OCI-M1 (cell line): ENCODE measurements at places on chromosomes 7 and 10.

DNA sequence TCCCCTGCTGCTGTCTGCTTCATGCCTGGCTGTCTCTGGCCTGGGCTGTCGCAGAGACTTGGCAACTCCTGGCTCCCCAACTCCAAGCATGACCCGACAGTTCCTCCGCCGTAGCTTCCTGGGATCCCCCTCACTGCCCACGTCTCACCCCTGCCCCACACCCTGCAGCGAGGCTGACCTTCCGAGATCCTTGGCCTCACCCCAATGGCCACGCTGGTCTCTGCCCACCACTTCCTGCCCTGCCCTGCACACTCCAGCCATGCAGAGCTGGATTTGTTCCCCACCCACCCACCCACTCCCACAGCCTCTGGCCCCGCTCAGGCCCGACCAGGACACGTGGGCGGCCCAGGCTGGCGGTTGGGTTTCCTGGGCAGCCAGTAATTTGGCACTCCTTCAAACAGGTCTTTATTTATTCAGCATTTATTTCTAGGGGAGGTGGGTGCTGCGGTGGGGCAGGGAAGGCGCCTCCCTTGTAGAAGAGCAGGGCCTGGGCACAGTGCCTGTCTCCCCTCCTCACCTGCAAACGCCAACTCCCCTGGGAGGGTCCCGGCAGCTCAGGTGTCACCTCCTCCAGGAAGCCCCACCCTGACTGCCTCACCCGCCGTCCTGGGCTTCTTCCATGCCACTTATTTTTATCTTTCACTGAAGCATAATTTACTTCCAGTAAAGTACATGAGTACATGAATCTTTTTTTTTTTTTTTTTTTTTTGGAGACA is 25.5 kb downstream of the GTF2IRD1 start:
- DNase-seq: peak; percentile 51

DNA sequence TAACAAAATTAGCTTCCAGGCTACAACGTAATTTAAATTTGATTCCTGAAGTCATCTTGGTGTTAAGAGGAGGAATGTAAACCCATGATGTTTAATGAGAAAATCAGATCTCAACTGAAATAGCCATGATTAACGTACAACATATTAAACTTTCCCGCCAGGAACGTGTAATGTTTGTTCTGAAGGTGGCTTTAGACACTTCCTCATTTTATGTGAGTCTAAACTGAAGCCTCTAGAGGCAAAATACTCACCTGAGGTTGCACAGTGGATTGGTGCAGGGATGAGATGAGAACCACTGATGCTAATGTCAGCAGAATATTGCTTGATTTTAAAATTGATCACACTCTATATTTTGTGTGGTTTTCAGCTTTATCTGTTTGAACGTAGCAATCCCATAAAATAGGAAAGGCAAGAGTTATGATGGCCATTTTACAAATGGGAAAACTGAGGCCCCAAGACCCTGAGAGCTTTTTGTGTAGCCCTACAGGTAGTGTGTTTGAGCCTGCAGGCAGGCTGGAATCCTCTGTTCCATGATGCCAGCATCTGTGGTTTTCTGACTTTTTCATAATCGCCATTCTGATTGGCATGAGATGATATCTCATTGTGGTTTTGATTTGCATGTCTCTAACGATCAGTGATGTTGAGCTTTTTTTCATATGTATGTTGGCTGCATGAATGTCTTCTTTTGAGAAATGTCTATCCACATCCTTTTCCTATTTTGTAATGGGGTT is 243.7 kb upstream of the BMPER start:
- no peak for DNase-seq

DNA sequence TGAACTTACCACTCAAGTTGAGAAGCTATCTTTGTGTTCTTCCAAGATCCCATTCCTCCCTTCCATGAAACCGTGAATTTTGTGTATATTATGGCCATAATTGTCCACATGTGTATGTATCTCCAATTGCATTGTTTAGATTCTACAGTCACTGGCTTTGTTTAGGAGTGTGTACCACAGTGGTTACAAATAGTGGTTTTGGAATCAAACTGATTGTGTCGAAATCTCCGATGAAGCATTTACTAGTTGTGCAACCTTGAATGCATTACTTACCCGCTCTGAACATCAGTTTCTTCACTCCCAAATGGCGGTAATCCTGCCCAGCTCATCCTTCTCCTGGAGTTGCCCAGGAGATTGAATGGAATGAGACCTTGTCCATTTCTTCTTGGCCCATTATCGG is 145.0 kb upstream of the ZNF32 start:
- DNase-seq: no peak

- DNase-seq: no peak
Observed at GRCh38 chr10:94747137-94747536, 15.3 kb upstream of the CYP2C19 start.

DNA sequence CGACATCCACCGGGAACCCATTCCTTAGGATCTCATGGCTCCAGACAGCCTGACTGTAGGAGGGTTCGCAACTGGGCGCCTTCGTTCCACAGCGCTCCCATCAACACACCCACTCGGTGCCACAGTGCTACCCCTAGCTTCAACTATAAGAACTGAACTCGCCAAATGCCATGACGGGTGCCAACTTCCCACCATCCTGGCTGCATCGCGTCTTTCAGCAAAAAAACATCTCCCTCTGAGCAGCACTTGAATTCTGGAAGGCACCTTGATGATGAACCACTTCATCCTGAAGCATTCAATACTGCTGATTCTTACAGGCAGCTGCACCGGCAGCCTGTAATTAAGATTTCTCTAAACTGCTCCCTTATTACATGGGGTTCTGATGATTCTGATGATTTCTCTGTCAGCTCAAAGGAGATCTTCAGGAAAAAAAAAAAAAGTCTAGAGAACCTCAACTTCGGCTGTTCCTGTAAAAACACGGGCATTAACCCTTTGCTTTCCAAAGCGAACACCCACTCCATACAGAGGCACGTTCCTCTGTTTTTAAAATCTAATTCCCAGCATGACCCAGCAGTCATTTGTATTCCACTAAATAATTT is 1.3 kb downstream of the CYTH3 start:
- peak; percentile 25 for DNase-seq

DNA sequence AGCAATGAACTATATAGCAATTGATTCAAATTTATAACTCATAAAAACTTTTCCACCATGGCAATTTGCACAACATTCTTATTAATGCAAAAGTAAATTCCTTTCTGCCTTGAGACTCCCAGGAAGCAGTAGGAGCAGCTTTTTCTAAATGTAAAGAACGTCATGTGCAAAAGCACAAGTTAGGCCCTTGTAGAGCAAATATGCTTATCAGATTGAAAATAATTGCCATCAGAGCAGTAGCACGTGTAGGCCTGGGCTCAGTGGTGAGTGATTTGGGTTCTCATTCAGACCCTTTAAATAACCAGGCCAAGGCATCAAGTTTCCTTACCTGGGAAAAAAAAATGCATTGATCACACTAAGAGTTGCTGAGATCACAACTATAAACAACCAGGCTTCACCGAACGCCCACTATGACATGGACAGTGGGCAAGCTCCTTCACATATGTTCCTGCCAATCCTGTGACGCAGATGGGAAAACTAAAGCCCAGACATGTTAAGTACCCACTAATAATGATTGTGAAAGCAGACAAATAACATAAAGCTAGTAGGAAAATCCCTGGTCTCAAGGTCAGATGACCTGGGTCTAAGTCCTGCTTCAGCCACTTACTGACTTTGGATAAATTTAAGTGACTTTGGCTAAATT is 22.1 kb upstream of the SAR1A start:
- DNase-seq: no peak

- no peak for DNase-seq
Observed at GRCh38 chr7:124713086-124713485, 52.5 kb downstream of the GPR37 start.

GRCh38 chr10:79025199-79025832 is 43.5 kb upstream of the ZMIZ1 start:
- no peak for DNase-seq

- DNase-seq: no peak
Observed at GRCh38 chr10:66639371-66639770, 286.5 kb upstream of the LRRTM3 start.

DNA sequence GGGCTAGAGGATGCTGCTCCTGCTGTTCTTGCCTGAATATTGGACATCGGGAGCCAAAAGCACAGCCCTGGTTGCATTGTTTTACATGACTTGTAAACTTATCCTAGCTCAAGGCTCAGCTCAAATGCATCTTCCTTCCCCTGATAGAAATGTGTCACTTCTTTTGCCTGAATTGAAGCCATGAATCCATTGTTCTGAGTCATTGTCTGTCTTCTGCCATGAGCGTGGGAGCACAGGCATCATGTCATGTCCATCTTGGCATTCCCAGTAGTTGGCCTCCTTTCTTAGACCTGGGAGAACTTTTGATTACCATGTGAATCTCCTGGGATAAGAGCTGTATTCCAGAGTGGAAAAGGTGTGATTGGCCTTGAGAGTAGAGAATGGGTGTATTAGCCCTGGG is 54.1 kb upstream of the OPN4 start:
- no peak for DNase-seq

GRCh38 chr7:90313907-90314306 is 7.2 kb downstream of the FAM237B start:
- no peak for DNase-seq

DNA sequence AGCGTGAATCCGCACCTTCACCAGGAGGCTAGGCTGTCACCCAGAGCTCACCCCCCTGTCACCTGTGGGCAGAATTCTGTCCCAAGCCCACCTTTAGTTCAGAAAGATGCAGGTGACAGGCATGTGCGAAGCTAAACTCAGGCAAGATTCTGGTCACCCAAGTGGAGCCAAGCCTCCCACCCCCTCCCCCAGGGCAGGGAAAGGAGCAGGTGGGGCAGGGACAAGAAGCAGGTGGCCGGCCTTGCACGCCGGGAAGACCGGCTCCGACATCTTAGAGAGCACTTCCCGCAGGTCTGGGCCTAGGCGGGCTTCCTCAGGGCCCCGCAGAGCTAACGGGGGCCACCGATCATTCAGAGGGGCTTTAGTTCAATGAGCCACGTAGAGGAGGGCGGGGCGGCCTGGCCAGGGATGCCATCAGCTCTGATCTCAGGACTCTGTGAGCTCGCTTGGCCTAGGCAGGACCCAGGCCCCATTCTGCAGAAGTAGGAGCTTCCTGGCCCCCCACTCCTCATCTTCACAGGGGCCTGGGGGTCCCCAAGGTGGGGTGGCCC is 19.9 kb downstream of the UNCX start:
- no peak for DNase-seq

DNA sequence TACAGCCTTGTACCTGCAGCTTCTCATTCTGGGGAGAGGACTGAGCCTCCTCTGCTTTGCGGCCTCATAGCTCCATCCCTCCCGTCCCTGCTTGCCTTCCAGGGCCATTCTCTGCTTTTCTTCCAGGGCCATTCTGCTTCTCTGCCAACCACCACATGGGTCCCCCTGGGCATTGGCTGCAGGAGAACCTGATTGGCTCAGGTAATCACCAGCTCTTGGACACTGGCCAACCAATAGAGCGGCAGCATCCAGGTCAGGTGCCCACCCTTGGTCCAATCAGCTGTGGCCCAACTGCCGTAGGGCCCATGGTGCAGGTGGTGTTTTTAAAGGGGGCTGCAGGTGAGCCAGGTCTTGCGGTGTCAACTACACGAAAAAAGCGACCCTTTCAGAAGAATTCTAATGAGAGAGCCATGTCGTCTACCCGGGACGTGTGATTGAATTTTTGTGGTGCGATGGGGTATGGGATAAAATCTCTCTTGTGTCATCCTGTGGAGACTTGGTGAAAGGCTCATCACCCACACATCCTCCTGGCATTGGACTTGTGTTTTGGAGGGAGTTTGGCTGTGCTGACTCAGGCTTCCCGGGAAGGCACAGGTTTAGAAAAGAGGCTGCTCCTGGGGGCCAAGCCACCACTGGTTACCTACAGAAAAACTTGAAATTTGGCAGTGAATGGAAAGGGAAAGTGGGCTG is 46.0 kb upstream of the PODXL start:
- no peak for DNase-seq

GRCh38 chr10:95273393-95274312 is 17.1 kb downstream of the PDLIM1 start:
- DNase-seq: no peak

DNA sequence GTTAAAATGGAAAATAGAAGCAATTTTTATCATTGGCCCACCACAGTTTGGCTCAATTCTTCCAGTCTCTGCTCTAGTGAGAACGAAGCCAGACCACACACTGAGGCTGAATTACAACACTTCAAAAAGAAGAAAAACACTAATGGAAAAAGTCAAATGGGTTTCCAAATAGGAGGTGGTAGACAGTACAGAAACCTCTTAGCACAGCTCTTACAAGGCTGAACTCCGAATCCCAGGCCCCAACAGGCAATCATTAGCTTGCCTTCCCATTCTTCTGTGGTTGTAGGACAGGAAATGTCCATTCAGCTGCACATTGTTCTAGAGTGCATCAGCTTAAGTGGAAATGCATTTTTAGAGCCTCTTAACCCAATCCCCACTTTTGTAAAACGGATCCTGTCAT is 115.1 kb upstream of the MEOX2 start:
- no peak for DNase-seq

GRCh38 chr10:3104251-3104918 is 37.0 kb downstream of the PFKP start:
- no peak for DNase-seq

DNA sequence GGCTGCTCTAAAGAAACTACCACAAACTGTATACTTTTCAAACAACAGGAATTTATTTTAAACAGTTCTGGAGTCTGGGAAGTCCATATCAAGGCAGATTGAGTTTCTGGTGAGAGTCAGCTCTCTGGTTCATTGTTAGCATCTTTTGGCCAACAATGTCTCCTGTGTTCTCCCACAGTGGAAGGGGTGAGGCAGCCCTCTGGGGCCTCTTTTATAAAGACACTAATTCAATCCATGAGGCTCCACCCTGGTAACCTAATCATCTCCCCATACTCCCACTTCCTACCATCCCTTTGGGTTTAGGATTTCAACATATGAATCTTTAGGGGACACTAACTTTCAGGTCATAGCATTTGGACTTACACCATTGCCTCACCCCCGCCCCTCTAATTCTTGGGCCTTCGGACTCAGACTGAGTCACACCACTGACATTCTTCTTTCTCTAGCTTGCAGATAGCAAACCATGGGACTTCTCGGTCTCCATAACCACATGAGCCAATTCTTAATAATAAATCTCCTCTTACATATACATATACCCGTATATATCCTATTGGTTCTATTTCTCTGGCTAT is 64.3 kb upstream of the ANTXRL start:
- DNase-seq: no peak

GRCh38 chr10:67923551-67923950 is 39.1 kb downstream of the SIRT1 start:
- DNase-seq: no peak

- DNase-seq: no peak
Observed at GRCh38 chr7:100783804-100784203, 43.5 kb downstream of the EPHB4 start.

DNA sequence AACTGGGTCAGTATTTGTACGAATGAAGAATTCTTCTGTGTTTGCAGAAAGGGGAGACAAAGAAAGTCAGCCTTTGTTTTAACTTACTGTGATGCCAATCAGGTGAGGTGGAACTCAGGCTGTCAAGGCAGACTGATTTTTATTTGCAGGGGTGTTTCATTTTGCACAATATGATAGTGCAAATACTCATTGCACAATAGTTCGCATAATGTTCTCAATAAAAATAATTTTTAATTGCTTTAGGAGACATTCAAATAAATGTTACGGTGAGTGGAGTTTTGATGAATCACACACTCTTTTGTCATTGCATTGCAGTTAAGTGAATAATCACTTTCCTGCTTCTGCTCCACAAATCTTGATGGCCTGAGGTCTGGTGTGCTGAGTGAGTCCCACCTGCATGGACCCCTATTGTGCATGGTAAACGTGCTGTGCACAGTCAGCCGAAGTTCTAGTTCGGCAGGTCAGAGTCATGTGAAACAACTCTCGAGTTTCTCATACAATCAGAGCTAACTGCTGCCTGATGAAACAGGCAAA is 141.3 kb upstream of the FZD8 start:
- DNase-seq: no peak
